ENCODE measurements at places on chromosomes 4 and X.

GRCh38 chrX:112913807-112914206 is 73.2 kb upstream of the AMOT start:
- DNase-seq: no peak

- no peak for DNase-seq
These were observed 77.0 kb downstream of the FBXW7 start for GRCh38 chr4:152458801-152459302.

DNA sequence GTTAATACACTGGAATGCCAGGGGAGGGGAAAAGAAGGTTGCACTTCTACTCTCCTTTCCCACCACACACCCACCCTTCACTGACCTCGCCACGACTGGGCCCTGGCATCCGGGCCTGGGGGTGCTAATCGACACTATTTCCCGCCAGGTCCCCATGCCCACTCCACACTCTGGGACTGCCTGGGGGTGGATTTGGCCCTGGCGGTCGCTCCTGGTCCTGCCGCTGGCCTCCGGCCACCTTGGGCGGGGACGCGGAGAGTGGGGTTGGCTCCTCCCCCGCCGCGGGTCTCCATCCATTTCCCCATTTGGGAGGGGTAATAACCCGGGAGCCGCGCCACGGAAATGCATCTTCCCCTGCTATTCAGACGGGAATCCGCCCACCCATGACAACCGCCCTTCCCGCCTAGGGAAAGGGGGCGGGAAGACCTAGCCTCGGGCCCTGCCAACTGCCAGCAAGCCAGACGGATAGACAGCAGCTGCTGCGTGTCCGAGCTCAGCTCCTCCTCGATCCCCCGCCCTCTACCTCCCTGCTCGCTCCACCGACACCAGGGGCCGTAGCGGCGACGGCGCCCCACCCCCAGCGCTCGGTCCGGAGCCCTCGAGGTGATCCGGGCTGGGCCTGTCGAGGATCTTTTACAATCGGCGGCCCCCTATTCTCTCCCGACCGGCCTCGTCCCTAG is 78.1 kb downstream of the RLIM start:
- DNase-seq: peak; percentile 65

DNA sequence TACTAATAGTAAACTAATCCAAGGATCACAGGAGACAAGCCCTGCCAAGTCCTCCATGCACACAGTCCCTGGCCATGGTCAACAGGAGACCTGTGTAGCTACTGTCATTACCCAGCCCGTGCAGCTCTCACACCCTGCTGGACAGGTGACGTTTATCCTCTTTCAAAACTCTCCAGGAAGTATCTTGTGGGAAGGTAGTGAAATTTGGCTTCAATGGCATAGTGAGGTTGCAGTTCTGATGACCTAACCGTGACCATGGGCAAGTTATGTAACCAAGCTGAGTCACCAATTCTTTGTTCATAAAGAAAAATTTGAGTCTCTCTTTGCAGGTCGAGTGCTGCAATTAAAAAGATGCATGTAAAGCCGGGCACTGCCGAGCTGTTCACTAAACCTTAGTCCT is 11.3 kb upstream of the SLC2A9 start:
- DNase-seq: no peak

Measured in activated CD8-positive, alpha-beta memory T cell treated with anti-CD3 and anti-CD28 coated beads, Interleukin-2, amount 50 U/mL, for 48 hours (primary cell).